ENCODE measurements at places on chromosomes 7 and 10.

DNA sequence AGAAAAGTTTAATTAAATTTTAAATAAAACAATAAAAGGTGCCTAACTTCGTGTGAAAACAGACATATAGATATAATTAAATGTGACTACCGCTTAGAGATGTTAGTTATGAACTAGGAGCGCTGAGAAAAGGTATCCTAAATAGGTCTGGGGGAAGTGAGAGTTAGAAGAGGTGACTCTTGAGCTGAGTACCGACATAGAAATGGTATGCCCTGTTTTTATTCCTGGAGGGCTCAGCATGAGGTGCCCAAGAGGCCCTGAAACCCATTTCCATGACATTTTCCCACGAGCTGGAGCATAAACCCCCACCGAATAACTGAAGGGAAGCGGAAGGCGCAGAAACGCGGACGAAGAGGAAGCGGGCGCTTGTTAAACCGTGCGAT lies 433 bp upstream of the STARD3NL start:
- H3K27ac ChIP-seq: peak overlapping the region; percentile 87
- DNase-seq: no peak
- H3K4me1 ChIP-seq: peaks cover 16% of the 10 kb centered on the region
- H3K36me3 ChIP-seq: no peaks in the 10 kb centered on the region
- no peaks in the 10 kb centered on the region for H3K27me3 ChIP-seq

- H3K36me3 ChIP-seq: no peaks in the 10 kb centered on the region
- no peaks in the 10 kb centered on the region for H3K27me3 ChIP-seq
- H3K4me3 ChIP-seq: no peak overlapping the region
- no peak for DNase-seq
- H3K4me1 ChIP-seq: peaks cover 14% of the 10 kb centered on the region
- H3K27ac ChIP-seq: no peak overlapping the region
Observed at GRCh38 chr7:91345449-91345848, 81.2 kb downstream of the FZD1 start.

DNA sequence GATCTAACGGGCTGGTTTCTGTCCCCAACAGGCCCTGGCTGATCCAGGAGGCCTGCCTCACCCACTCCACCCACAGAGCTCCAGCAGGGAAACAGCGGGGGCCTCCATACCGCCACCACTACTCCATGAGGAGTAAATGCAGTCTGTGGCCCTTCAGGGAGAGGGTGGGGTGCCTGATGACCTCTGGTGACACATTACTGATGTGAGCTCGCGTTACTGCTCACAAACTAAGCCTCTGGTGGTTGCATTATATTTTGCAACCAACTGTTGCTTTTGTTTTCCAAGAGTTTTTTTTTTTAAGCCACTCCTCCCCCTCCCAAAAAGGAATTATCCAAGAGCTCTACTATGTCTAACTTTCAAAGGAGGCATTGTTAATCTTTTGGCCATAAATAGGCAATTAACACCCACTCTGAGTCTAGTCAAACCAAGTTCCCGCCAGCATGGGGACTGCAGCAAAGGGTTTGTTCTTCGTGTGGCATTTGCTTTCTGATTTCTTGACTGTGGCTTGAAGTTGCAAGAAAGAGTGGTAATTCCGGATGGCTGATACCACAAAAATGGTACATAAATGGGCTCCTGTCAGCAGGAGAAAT lies 72.6 kb downstream of the FAM53B start:
- DNase-seq: no peak
- H3K4me3 ChIP-seq: no peak overlapping the region
- H3K4me1 ChIP-seq: peaks cover 4% of the 10 kb centered on the region
- no peaks in the 10 kb centered on the region for H3K27me3 ChIP-seq
- H3K36me3 ChIP-seq: no peaks in the 10 kb centered on the region
- H3K27ac ChIP-seq: no peak overlapping the region

GRCh38 chr10:12401466-12401865 lies 52.1 kb downstream of the CAMK1D start:
- H3K4me1 ChIP-seq: peaks cover 31% of the 10 kb centered on the region
- DNase-seq: no peak
- no peak overlapping the region for H3K27ac ChIP-seq
- H3K27me3 ChIP-seq: no peaks in the 10 kb centered on the region

- no peaks in the 10 kb centered on the region for H3K27me3 ChIP-seq
- H3K4me1 ChIP-seq: no peaks in the 10 kb centered on the region
- no peaks in the 10 kb centered on the region for H3K36me3 ChIP-seq
- no peak overlapping the region for H3K27ac ChIP-seq
- H3K4me3 ChIP-seq: no peak overlapping the region
Observed at GRCh38 chr7:110358028-110358427, 732.9 kb upstream of the LRRN3 start.

- no peak overlapping the region for H3K27ac ChIP-seq
- H3K27me3 ChIP-seq: no peaks in the 10 kb centered on the region
- H3K36me3 ChIP-seq: no peaks in the 10 kb centered on the region
- DNase-seq: no peak
Observed at GRCh38 chr10:110774069-110775019, 97.4 kb upstream of the PDCD4 start.

GRCh38 chr10:97914837-97915211 lies 65.2 kb downstream of the GOLGA7B start:
- DNase-seq: peak; percentile 89
- H3K27me3 ChIP-seq: no peaks in the 10 kb centered on the region
- no peak overlapping the region for H3K27ac ChIP-seq
- H3K36me3 ChIP-seq: no peaks in the 10 kb centered on the region

- H3K36me3 ChIP-seq: no peaks in the 10 kb centered on the region
- no peak overlapping the region for H3K27ac ChIP-seq
- no peak for DNase-seq
- H3K27me3 ChIP-seq: peaks cover 9% of the 10 kb centered on the region
- H3K4me3 ChIP-seq: no peak overlapping the region
Observed at GRCh38 chr10:101130141-101130540, 959 bp upstream of the TLX1 start.

- no peaks in the 10 kb centered on the region for H3K36me3 ChIP-seq
- DNase-seq: no peak
- no peak overlapping the region for H3K4me3 ChIP-seq
- no peaks in the 10 kb centered on the region for H3K27me3 ChIP-seq
Observed at GRCh38 chr7:135770139-135770710, 21.6 kb upstream of the FAM180A start.

GRCh38 chr7:47657126-47657525 lies 75.2 kb upstream of the TNS3 start:
- H3K27ac ChIP-seq: no peak overlapping the region
- no peaks in the 10 kb centered on the region for H3K36me3 ChIP-seq
- DNase-seq: no peak
- H3K4me1 ChIP-seq: peaks cover 9% of the 10 kb centered on the region
- H3K27me3 ChIP-seq: no peaks in the 10 kb centered on the region
- no peak overlapping the region for H3K4me3 ChIP-seq

- H3K27ac ChIP-seq: peak overlapping the region; percentile 13
- no peak overlapping the region for H3K4me3 ChIP-seq
- no peaks in the 10 kb centered on the region for H3K27me3 ChIP-seq
Observed at GRCh38 chr7:17903337-17903736, 37.0 kb downstream of the SNX13 start.

DNA sequence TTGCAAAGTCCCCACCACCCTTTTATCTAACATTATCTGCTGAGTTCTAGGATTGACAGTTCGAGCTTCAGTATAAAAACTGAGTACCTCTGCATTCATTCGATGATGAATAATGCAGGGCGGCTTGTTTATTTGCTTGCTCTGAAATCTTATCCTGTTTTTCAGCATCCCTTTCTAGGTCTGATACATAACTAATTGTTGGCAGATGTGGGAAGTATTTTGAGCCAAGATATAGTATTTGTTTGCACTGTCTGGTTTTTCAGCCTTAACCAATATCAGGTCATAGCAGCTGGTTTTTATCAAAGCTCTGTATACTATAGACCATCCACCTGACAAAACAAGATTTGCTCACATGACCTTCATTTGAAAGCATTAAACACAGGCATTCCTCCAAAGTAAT lies 161.4 kb downstream of the TFEC start:
- DNase-seq: no peak
- no peak overlapping the region for H3K27ac ChIP-seq
- H3K4me3 ChIP-seq: no peak overlapping the region
- no peaks in the 10 kb centered on the region for H3K36me3 ChIP-seq
- H3K4me1 ChIP-seq: no peaks in the 10 kb centered on the region
- no peaks in the 10 kb centered on the region for H3K27me3 ChIP-seq

GRCh38 chr10:91033324-91033950 lies 112.5 kb upstream of the ANKRD1 start:
- no peak overlapping the region for H3K27ac ChIP-seq
- H3K4me3 ChIP-seq: no peak overlapping the region
- peaks cover 4% of the 10 kb centered on the region for H3K4me1 ChIP-seq
- no peaks in the 10 kb centered on the region for H3K36me3 ChIP-seq

DNA sequence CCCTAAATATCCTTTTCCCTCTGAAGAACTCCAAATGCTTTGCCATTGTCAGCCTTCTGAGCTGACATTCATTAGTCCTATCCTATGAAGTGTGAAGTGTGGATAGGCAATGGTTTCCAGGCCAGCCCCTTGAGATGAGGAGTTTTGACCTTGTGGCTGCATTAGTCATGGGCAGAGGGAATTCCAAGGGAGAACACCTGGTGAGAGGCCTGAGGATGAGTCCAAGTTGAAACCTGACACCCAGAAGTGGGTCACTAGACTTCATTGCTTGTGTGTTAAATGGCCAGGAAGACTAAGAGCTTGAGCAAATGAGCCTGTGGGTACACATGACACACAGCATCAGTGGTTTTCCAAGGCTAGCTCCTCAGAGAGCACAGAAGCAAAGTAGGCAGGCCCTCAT lies 260.8 kb downstream of the SKAP2 start:
- no peaks in the 10 kb centered on the region for H3K36me3 ChIP-seq
- H3K4me1 ChIP-seq: no peaks in the 10 kb centered on the region
- no peak overlapping the region for H3K27ac ChIP-seq
- no peak overlapping the region for H3K4me3 ChIP-seq

DNA sequence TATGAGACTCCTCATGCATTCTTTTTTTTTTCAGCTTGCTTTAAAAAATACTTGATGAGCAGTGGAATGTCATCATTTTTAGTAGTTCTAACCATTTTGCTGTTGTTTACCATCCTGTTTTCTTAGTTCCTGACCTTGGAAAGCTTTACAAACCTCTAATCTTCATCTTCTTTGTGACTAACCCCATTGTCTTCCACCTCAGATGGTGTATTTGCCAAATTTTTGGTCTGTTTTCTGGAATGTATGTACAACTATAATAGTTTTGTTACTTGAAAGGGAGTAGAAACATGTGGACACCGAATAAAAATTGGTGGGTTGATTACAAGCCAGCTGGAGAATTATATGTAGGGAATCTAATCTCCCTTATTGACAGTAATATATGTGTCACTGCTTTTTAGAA lies 172.7 kb downstream of the SND1 start:
- no peaks in the 10 kb centered on the region for H3K27me3 ChIP-seq
- H3K4me3 ChIP-seq: no peak overlapping the region
- H3K4me1 ChIP-seq: peaks cover 24% of the 10 kb centered on the region
- DNase-seq: no peak
- H3K36me3 ChIP-seq: no peaks in the 10 kb centered on the region
- H3K27ac ChIP-seq: no peak overlapping the region

GRCh38 chr7:101563943-101564777 lies 64.9 kb downstream of the MYL10 start:
- no peaks in the 10 kb centered on the region for H3K4me1 ChIP-seq
- H3K4me3 ChIP-seq: no peak overlapping the region
- no peak for DNase-seq

GRCh38 chr7:42460148-42460547 lies 223.1 kb upstream of the GLI3 start:
- H3K4me3 ChIP-seq: no peak overlapping the region
- no peak for DNase-seq
- no peaks in the 10 kb centered on the region for H3K36me3 ChIP-seq
- H3K4me1 ChIP-seq: no peaks in the 10 kb centered on the region
- no peaks in the 10 kb centered on the region for H3K27me3 ChIP-seq

GRCh38 chr7:132919771-132920170 lies 162.1 kb downstream of the CHCHD3 start:
- no peak overlapping the region for H3K4me3 ChIP-seq
- no peak overlapping the region for H3K27ac ChIP-seq
- H3K4me1 ChIP-seq: no peaks in the 10 kb centered on the region
- no peaks in the 10 kb centered on the region for H3K27me3 ChIP-seq
- no peaks in the 10 kb centered on the region for H3K36me3 ChIP-seq
- DNase-seq: no peak

DNA sequence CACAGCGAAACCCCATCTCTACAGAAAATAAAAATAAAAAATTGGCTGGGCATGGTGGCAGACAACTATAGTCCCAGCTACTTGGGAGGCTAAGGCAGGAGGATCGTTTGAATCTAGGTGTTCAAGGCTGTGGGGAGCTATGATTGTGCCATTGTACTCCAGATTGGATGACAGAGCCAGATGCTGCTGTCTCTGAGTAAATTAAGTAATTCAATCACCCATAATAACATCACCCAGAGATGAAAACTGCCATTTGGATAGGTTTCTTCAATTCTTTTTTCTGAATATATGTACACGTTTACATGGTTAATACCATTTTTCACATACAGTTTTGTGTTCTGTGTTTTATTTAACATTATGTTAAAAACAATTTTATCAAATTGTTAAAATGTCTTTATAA lies 79.3 kb downstream of the WIPF3 start:
- H3K27me3 ChIP-seq: no peaks in the 10 kb centered on the region
- H3K27ac ChIP-seq: no peak overlapping the region
- H3K36me3 ChIP-seq: no peaks in the 10 kb centered on the region
- no peak overlapping the region for H3K4me3 ChIP-seq
- no peak for DNase-seq

DNA sequence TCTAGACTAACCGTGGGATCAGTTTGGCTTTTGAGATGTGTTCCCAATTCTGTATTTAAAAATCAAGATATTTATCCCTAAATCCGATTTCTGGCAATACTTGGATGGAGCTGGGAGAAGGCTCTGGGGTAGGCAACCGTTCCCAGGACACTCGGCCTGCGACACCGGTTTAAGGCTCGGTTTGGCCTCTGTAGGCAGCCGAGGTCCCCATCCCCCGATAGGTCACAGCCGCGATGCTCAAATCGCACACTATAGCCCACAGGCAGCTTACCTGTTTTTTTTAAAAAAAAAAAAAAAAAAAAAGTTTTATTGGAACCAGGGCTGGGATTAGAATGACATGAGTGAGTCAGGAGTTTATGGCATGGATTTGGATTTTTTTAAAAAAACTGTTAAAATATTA lies 729 bp upstream of the TAF3 start:
- peaks cover 26% of the 10 kb centered on the region for H3K4me1 ChIP-seq
- no peaks in the 10 kb centered on the region for H3K27me3 ChIP-seq
- no peak for DNase-seq
- no peaks in the 10 kb centered on the region for H3K36me3 ChIP-seq
- H3K4me3 ChIP-seq: peak overlapping the region; percentile 97
- H3K27ac ChIP-seq: peak overlapping the region; percentile 65

- peak; percentile 25 for DNase-seq
- peaks cover 25% of the 10 kb centered on the region for H3K4me1 ChIP-seq
- H3K27me3 ChIP-seq: no peaks in the 10 kb centered on the region
- H3K27ac ChIP-seq: no peak overlapping the region
- H3K36me3 ChIP-seq: no peaks in the 10 kb centered on the region
- H3K4me3 ChIP-seq: no peak overlapping the region
Observed at GRCh38 chr10:986137-986825, 2.0 kb upstream of the GTPBP4 start.

- no peak for DNase-seq
- H3K4me3 ChIP-seq: no peak overlapping the region
- H3K4me1 ChIP-seq: peaks cover 4% of the 10 kb centered on the region
- H3K27me3 ChIP-seq: no peaks in the 10 kb centered on the region
- H3K27ac ChIP-seq: no peak overlapping the region
Observed at GRCh38 chr10:79234391-79235315, 112.6 kb upstream of the PPIF start.
